ENCODE measurements at places on chromosomes 4 and X. TPM values are rescaled to one million over a fixed set of nuclear protein-coding genes. Genes with fewer than 3 reads are reported as not detected.

GRCh38 chr4:76679691-76680090 is 218.3 kb downstream of the SOWAHB start:
- no peak for DNase-seq

OCIAD2 gene
- 15.4 TPM for total RNA-seq

KCNE5 gene
- total RNA-seq, result not detected

WAS gene
- total RNA-seq, result 3.8 TPM
